HepG2 (cell line): ENCODE measurements at places on chromosomes 7 and 10. TPM values are rescaled to one million over a fixed set of nuclear protein-coding genes. Genes with fewer than 3 reads are reported as not detected.

DNA sequence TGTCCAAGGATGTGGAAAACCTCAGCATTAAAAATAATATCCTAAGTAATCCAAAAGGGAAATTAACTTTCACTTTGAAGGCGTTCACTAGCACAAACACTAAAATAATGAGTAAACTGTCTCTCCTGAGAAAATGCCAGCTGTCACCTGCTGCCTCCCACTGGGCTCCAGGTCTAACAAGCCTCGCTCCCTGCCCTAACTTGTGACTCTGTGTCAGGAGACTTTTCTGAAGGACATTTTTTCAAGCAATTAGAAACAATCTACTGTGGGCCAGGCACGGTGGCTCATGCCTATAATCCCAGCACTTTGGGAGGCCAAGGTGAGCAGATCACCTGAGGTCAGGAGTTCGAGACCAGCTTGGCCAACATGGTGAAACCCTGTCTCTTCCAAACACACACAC is 72.8 kb upstream of the GLCCI1 start:
- no peak for DNase-seq

FGFBP3 gene
- 1.1 and 2.0 TPM in 2 replicates for total RNA-seq

TMEM229A gene
- total RNA-seq, result not detected in 2 replicates

CRTAC1 gene
- total RNA-seq, result not detected in 2 replicates

- no peak for DNase-seq
Observed at GRCh38 chr7:94223375-94224084, 171.2 kb upstream of the COL1A2 start.

DNA sequence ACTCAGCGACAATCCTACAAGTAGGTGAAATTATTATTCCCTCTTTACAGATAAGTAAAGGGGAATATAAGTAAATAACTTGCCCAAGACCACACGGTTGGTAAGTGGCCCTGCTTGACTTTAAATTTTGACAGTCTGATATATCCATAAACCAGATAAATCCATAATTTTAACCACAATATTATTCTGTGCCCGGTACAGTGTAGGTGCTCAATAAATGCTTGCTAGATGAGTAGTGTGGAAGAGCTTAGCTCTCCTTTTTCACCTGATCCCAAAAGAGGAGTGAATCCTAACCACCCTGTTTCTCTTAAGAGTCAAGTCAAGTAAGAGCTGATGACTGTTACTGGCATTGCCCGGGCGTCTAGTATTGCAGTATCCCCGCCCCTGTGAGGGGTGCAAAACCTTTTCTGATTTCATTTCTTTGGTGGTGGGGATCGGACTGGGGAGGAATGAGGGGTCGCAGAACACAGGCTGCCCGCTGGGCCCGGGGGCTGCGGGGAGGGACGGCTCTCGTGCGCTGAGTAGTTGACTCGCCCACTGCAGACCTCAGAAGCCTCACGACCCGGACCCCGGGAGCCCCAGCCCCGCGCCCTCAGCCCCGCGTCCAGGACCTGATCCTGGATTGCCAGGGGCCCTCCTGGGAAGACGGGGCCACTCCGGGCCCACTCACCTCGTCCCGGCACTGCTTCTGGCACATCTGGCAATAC is 490 bp downstream of the KIN start:
- DNase-seq, result no peak

CARD11 gene
- total RNA-seq, result not detected in 2 replicates

MSMB gene
- not detected in 2 replicates for total RNA-seq

DNA sequence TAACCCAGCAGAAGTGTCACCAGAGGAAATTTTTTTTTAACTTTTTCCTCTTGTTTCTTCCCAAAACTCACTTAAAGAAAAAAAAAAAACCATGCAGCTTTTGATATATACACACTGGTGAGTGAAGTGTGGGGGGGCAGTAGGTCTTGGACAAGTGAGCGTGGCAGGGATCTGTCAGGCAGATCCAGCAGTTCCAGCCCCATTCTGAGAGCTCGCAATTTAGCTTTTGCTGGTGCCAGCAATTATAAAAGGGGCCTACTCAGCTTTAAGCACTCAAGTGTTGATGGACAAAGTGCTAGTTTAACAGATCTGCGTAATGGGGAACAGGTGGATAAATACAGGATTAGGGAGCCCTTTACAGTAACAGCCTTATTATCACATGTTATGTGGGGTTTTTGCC is 619.2 kb upstream of the GALNT17 start:
- no peak for DNase-seq

CLRN3 gene
- not detected in 2 replicates for total RNA-seq

AKR1D1 gene
- 37.0 and 59.5 TPM in 2 replicates for total RNA-seq

HOXA9 gene
- not detected in 2 replicates for total RNA-seq

- DNase-seq, result no peak
Observed at GRCh38 chr7:129665013-129665401, 53.5 kb downstream of the NRF1 start.

DNA sequence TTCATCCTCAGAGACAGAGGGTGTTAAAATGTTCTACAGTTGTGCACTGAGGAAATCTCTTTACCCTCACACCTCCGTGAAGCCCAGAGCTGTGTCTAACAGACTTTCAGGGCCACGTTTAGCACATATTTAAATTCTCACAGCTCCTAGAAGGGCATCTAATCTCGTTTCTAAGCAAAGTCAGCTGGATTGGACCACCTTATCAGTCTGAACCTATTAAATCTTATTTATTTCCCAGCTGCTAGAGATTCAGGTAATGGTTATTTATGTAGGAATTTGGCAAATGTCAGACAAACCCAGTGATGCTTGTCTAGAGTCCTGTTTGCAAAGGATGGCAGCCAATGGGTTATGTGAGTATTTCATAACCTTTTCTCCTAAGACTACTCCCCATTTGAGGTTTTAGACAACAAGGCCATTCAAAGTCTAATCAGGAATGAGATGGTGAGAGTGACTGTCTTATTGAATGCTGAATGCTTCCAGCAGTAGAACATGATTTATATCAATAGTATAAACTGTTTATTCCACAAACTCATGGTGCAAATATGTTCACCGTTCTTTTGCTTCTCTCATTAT is 54.8 kb upstream of the EXOC4 start:
- no peak for DNase-seq

TFR2 gene
- total RNA-seq, result 12.5 and 36.9 TPM in 2 replicates
